ENCODE measurements at places on chromosomes 6 and 20.

DNA sequence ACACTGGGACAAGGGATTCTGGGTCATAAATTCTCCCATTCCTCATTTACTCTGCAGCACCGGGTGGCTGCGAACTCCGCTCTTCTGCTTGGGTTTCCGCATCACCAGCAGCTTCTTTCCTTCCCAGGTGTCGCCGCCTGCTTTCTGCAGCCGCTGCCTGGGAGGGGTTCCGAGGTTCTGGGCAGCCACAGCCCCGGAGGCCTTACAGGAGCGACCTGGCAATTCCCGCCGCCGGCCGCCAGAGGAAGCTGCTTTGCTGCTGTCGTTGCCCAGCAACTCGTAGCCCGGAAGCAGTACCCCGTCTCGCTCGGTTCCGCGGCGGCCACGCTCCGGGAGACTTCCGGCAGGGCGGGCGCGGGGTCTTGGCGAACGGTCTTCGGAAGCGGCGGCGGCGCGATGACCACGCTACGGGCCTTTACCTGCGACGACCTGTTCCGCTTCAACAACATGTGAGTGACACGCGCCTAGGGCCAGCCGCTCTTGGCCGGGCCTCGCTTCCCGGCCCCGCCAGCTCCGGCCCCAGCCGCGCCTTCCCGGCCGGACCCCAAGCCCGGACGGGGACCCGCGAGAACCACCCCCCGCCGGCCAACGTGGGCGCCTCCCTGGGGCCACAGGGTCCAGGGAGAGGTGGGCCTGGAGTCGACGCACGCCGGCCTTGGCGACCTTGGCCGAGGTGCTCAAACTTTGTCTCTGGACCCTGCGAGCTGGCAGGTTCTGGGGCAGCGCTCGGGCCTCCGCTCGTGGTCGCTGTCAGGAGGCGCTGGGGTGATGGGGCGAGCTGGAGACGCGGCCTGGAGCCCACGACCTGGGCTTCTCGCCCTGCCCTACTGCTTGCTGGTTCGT is at the start of gene NAA20:
Gene NAA20, plus strand, starts transcription at position 362 of the 843 bp plus-strand sequence. Its CDS starts 35 bp downstream, at position 397.
- DNase-seq: peak; percentile 88

- DNase-seq: no peak
Observed at GRCh38 chr6:13013681-13014503, 297.3 kb downstream of the PHACTR1 start.

DNA sequence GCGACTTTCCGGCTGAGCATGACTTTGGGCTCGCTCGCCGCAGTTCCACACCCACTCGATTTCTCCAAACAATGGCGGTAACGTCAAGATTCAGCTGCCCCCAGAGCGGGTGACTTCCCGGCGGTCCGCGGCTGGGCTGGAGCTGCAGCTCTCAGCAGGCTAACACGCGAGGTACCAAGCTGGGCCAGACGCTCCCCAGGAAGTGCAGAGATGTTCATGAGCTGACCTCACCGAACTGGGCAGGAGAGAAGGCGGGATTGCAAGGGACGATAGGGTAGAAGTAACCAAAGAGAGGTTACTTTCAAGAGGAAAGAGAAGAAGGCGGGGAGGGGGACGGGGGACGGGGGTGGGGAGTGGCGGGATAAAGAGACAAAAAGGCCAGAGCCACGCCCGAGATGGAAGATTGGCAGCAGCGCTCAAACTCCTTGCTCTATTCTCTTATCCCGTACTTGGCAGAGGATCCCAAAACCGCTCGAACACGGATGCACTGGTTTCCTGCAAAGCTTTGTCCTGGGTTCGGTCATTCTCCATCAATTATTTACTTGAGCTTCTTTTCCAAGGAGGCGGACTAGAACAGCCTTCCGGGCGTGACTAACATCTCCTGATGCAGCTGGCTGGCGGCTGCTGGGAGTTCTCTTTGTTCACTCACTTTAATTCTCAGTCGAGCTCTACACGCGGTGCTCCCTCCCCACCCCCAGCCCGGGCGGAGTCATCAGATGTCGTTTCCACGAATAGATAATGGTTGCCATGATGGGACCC is at the start of gene MTCL3:
Gene MTCL3, minus strand, starts transcription at position 626 of the 759 bp plus-strand sequence.
- DNase-seq: no peak

- DNase-seq: no peak
Observed at GRCh38 chr6:116429111-116429510, 32.1 kb upstream of the CALHM6 start.

GRCh38 chr6:26205625-26206574 is 118.7 kb downstream of the HFE start:
- no peak for DNase-seq

- DNase-seq: peak; percentile 79
Observed at GRCh38 chr6:33430991-33431879, 11.4 kb downstream of the SYNGAP1 start.

DNA sequence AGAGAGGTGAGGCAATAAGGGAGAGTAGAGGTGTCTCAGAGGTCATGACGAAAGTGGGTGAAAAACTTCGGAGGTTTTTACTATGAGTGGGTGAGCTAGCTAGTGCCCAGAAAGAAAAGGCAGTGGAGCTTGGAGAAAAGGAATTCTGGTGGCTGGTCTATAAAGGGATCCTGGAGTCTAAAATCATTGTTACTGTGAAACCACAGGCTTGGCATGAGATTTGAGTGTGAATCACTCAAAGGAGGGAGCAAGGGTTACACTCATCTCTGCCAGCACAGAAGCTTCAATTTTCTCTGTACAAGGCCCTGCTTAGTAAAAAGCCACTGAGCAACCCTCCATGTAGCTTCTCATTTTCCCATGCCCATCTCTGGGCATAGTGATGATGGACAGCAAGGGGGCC is 47.5 kb downstream of the CD83 start:
- DNase-seq: no peak

DNA sequence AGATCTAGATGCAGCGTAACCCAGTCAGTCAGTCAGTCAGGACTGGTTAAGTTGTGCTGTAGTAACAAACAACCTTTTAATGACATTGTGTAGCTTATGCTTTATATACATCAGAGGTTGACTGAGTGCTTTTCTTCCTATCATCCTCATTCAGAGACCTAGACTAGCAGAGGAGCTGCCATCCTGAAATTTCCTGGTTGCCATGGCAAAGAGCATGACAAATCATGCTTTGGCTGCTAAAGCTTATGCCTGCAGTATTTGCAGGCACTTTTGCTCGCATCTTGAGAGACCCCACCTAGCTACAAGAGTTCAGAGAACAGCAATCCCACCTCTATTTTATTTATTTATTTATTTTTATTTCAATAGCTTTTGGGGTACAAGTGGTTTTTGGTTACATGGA is 244.0 kb downstream of the BTBD3 start:
- no peak for DNase-seq

GRCh38 chr6:159487636-159488035 is 205.4 kb downstream of the SOD2 start:
- no peak for DNase-seq

DNA sequence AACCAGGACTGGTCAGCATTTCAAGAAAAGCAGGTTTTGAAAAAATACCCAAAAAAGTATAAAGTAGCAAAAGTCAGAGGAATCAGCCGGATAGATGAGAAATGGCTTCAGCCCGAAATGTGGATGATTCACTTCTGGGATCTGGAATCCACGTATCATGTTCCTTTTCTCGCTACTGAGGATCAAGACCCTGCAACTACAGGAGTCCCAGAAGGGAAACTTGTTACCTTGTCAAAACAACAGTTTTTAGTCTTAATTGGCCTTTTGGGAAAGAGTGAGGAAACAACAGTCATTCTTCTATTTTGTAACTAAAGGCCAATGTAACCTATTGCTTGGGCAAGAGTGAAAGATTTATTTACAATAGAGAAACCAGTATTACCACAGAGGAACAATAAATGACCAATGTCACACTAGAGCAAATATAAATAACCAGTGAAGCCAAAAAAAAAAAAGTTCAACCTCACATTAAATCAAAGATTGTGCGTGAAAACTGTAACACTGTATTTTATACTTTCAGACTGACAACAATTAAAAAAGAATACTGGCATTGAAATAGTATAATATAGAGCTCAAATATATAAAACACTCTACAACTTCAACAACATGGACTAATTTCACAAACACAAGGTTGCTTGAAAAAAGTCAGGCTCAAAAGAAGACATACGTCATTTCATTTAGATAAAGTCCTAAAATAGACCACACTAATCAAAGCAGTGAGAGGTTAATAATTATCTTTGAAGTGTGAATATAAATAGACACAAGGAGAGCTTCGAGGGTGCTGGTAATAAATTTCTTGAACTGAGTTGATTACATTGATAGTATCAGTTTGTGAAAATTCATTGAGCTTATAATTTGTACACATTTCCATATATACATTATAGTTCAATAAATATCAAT is 116.2 kb downstream of the GFRAL start:
- no peak for DNase-seq

- DNase-seq: no peak
Observed at GRCh38 chr6:107423474-107423990, 35.8 kb downstream of the PDSS2 start.

GRCh38 chr6:49713346-49713745 is at the start of gene CRISP2:
CRISP2 (minus strand) TSS chr6:49713543; CDS start chr6:49709196, 4,347 bp downstream.
- DNase-seq: no peak

DNA sequence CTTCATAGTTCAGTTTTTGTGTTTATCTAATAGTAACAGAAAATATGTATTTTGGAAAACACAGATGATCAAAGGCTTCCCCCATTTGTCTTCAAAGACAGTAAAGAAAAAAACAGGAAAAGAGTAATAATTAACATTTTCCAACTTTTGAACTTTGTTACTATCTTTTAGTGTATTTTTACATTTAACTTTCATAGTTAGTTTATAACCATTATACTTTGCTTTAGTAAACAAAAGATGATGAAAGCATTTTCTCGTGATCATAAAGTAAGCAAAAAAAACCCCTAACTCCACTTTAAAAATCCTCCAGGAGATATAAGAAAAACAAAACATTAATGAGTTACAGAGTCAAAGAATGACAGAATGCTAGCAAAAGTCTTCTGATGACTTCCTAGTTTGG is 13.6 kb upstream of the GPRC6A start:
- DNase-seq: no peak

- DNase-seq: no peak
Observed at GRCh38 chr6:22926790-22927354, 357.5 kb downstream of the HDGFL1 start.

GRCh38 chr20:8631271-8631670 is 437.6 kb upstream of the PLCB4 start:
- no peak for DNase-seq

DNA sequence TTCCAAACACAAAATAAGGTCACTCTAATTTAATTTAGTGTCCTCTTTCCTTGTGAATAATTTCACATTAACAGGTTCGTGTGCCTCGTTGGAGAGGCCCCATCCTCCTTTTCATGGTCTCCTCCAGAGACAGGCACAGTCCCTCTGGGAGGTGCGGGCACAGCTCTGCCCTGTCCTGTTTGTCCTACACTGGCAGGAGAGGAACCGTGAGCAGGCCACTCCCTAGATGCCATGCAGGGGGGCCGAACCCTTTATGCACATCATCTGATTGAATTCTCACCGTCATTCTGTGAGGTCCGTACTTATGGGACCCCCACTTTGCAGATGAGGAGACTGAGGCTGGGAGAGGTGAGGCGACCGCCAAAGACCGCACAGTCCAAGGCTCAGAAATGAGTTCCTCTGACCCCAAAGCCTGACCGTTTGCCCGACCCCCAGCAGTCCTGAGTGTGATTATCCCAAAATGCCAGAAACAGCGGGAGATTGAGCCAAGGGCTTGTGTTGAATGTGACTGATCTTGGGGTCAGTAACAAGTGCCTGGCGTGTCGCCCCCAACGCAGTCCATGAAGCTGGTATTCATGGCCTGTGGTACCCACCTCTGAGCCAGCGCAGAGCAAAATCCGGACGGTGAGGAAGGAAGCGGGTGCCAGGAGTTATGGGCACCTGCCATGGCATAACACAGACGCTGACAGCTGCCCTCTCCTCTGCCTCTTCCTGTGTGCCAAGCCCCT is 43.5 kb downstream of the PMEPA1 start:
- no peak for DNase-seq

GRCh38 chr20:46144432-46145025 is 26.4 kb downstream of the CD40 start:
- no peak for DNase-seq

- DNase-seq: no peak
Observed at GRCh38 chr6:158011478-158011920, 29.8 kb downstream of the SYNJ2 start.

GRCh38 chr6:49852975-49853374 is 13.4 kb downstream of the CRISP1 start:
- no peak for DNase-seq

GRCh38 chr6:135092724-135093123 is 38.1 kb upstream of the HBS1L start:
- DNase-seq: no peak

GRCh38 chr20:62891111-62891510 is 29.5 kb upstream of the TCFL5 start:
- DNase-seq: peak; percentile 47

DNA sequence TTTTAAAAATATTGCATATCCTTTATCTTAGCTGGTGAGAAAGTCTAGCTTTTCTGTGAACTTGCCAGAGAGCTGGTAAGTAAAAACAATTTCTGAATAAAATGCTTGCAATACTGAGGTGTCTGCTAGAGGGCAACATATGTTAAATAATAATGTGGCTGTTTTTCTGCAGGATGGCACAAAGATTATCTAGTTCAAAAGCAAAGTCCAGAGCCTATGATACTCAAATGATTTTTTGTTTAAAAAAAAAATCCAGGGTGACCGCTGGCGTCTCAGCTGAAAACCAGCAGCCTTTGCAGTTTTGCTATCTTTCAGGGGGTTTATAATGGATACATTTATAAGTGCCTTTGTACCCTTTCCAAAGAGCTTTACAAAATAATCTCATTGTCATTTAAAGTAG is 194.9 kb downstream of the PHACTR1 start:
- DNase-seq: no peak

- no peak for DNase-seq
Observed at GRCh38 chr20:19850198-19850533, 92.1 kb downstream of the RIN2 start.

- DNase-seq: no peak
Observed at GRCh38 chr20:59804347-59804746, 129.1 kb downstream of the SYCP2 start.

- no peak for DNase-seq
Observed at GRCh38 chr6:109299776-109300564, 82.3 kb downstream of the CD164 start.

- DNase-seq: no peak
Observed at GRCh38 chr20:56409521-56409920, 2.5 kb upstream of the CASS4 start.

DNA sequence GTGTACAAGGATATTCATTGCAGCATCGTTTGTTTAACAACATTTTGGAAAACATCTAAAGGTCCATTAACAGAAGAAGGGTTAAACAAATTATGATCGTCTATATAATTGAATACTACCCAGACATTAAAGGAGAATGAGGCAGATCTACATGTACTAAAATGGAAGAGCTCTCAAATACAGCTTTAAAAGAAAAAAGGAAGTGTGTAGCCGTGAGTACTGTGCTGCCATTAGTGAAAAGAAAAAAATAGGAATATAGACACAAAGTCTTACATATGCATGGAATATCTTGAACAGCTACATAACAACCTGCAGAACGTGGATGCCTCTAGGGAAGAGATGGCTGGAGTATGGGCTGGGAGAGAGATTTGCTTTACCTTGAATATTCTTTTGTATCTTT is 37.9 kb downstream of the PRDM1 start:
- no peak for DNase-seq

GRCh38 chr6:80742481-80742880 is 636.0 kb downstream of the BCKDHB start:
- no peak for DNase-seq

Data from naive thymus-derived CD8-positive, alpha-beta T cell (primary cell).